ENCODE measurements at places on chromosomes 7 and 10. TPM values are rescaled to one million over a fixed set of nuclear protein-coding genes. Genes with fewer than 3 reads are reported as not detected.

CPVL gene
- not detected for total RNA-seq

ZNF503 gene
- total RNA-seq, result 0.26 TPM

DNA sequence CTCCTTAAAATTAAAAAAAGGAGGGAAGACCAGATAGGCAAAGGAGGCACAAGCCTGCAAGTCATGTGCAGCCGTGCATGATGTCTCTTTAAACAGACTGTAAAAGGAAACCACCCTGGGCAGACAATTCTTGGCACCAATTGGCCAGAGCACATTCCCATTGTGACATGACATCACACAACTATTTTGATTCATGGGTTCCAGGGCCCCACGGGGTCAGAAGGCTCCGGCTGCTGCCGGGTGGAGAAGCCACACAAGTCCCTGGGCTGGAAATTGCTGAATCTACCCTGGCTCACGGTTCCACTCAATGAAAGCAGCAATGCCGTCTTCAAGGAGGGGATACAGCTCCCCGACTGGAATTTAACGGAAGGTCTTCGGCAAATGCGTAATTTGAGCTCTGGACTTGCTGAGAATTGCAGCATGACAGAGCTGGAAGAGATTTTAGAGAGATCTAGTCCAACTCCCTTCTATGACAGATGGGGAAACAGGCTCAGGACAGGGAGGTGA is 140.5 kb downstream of the PRKAG2 start:
- peaks cover 2% of the 10 kb centered on the region for H3K36me3 ChIP-seq
- H3K4me1 ChIP-seq, result no peaks in the 10 kb centered on the region
- no peaks in the 10 kb centered on the region for H3K27me3 ChIP-seq
- H3K27ac ChIP-seq, result no peak overlapping the region
- no peak for DNase-seq
- H3K4me3 ChIP-seq, result no peak overlapping the region

DNA sequence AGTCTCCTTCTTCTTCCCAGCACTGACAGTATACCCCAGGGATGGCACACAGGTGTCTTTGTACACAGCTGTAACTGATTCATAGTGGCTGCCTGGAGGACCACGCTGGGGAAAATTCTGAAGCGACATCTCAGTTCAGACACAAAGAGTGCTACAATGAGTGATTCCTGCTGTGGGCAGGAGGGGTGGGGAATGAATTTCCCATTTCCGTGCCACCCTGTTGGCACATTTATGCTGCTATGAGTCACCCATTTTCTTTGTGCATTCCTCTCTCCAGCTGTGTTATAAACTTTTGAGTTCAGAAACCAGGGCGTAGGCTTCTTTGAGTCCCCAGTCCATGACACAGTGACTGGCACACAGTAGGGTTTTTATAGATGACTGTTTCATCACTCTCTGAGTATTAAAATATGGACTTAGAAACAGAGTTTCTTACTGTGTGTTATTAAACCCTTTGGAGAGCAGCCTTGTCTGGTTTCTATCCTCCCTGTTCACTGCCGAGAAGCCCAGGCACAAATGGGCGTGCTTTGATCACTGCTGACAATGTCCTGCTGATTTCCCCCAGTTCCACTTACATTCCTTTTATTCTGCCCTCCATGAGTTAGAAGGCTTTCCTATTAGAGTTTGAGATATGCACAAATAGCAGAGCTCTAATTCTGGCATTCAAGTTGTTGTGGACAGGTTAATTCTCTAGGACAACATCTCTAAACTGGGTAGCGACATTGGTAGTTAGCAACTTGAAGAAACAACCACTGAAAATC is 24.0 kb upstream of the NPS start:
- no peaks in the 10 kb centered on the region for H3K36me3 ChIP-seq
- H3K4me1 ChIP-seq, result no peaks in the 10 kb centered on the region
- no peak overlapping the region for H3K27ac ChIP-seq
- no peak overlapping the region for H3K4me3 ChIP-seq

GRCh38 chr10:132595854-132596253 is 58.3 kb downstream of the INPP5A start:
- no peak overlapping the region for H3K4me3 ChIP-seq
- DNase-seq, result no peak

- H3K4me3 ChIP-seq, result no peak overlapping the region
- no peak for DNase-seq
- H3K27ac ChIP-seq, result no peak overlapping the region
- no peaks in the 10 kb centered on the region for H3K27me3 ChIP-seq
Observed at GRCh38 chr10:77420947-77421523, 216.6 kb downstream of the KCNMA1 start.

GRCh38 chr7:138346975-138347374 is 113.1 kb upstream of the TRIM24 start:
- no peak overlapping the region for H3K4me3 ChIP-seq
- H3K36me3 ChIP-seq, result no peaks in the 10 kb centered on the region
- no peaks in the 10 kb centered on the region for H3K4me1 ChIP-seq
- H3K27me3 ChIP-seq, result no peaks in the 10 kb centered on the region
- no peak for DNase-seq

DNA sequence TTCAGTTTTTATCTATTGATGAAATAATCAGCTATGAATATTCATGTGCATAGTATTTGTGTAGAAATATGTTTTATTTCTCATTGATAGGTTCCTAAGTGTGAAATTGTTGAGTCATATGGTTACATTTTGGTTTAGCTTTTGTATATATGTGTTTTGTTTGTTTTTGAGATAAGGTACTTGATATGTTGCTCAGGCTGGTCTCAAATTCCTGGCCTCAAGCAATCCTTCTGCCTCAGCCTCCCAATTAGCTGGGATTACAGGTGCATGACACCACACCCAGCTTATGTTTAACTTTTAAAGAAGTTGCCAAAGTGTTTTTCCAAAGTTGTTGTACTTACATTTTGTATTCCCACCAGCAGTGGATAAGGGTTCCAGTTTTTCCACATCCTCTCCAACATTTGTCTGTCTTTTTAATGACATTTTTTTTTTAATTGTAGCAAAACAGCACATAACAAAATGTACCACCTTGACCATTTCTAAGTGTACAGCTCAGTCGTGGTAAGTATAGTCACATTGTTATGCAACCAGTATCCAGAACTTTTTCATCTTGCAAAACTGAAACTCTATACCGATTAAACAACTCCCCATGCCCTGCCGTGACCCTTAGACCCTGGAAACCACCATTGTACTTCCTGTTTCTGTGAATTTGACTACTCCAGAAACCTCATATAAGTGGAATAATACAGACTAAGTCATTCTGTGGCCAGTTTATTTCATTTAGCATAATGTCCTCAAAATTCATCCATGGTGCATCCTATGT is 12.6 kb upstream of the UBE2D1 start:
- DNase-seq, result no peak
- peaks cover 12% of the 10 kb centered on the region for H3K4me1 ChIP-seq
- peaks cover 9% of the 10 kb centered on the region for H3K27me3 ChIP-seq
- no peaks in the 10 kb centered on the region for H3K36me3 ChIP-seq

- H3K4me1 ChIP-seq, result peaks cover 51% of the 10 kb centered on the region
- no peak overlapping the region for H3K27ac ChIP-seq
- H3K27me3 ChIP-seq, result no peaks in the 10 kb centered on the region
- DNase-seq, result no peak
- peaks cover 53% of the 10 kb centered on the region for H3K36me3 ChIP-seq
- no peak overlapping the region for H3K4me3 ChIP-seq
Observed at GRCh38 chr10:114489521-114490310, 85.4 kb upstream of the AFAP1L2 start.
